ENCODE measurements at places on chromosomes 12 and 14.

GRCh38 chr12:53829130-53829819 is 77.5 kb upstream of the CISTR start:
- no peak for DNase-seq

DNA sequence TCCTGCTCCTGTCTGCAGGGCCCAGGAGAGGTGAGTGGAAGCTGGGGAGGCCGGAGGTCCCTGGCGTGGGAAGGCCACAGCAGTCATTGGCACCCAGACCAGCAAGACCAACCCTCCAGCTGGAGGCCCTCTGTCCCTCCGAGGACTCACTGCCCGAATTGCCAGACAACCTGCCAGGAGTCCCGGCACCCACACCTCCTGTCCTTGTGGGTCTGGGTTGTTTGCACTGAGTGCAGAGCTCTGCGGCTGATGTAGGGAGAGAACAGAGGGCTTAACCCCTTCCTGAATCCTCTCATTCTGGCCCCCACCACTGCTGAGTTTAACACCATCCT is 204.9 kb downstream of the KIF26A start:
- no peak for DNase-seq

GRCh38 chr14:61128382-61129167 is 147.5 kb downstream of the SLC38A6 start:
- DNase-seq: no peak

DNA sequence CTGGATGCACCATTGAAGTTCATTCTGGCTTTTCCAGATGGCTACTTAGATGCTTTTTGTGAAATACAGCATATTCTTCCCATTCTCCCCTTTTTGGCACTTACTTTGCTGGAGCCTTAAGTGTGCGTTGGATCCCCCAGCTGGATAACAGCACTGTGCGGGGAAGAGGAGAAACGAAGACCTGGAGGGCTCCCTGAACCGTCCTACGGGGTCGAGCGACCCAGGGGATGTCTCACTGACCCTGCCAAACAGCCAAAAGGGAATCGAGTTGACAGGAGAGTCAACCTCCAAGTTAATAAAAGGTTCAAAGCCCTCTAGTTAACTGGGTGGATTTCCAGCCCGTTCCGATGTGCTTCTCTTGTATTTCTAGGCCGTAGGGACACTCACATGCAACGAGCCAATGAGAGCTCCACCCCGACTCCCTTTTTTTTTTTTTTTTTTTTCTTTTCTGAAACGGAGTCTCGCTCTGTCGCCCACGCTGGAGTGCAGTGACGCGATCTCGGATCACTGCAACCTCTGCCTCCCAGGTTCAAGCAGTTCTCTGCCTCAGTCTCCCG is 1.0 kb upstream of the CAMKK2 start:
- no peak for DNase-seq

- no peak for DNase-seq
These were observed 43.1 kb upstream of the MMP17 start for GRCh38 chr12:131784909-131785762.

GRCh38 chr12:122584177-122584863 is 57.3 kb downstream of the KNTC1 start:
- DNase-seq: no peak

GRCh38 chr12:17334784-17335183 is 728.8 kb upstream of the LMO3 start:
- no peak for DNase-seq

GRCh38 chr12:26120561-26121274 is 4.1 kb downstream of the BHLHE41 start:
- no peak for DNase-seq

DNA sequence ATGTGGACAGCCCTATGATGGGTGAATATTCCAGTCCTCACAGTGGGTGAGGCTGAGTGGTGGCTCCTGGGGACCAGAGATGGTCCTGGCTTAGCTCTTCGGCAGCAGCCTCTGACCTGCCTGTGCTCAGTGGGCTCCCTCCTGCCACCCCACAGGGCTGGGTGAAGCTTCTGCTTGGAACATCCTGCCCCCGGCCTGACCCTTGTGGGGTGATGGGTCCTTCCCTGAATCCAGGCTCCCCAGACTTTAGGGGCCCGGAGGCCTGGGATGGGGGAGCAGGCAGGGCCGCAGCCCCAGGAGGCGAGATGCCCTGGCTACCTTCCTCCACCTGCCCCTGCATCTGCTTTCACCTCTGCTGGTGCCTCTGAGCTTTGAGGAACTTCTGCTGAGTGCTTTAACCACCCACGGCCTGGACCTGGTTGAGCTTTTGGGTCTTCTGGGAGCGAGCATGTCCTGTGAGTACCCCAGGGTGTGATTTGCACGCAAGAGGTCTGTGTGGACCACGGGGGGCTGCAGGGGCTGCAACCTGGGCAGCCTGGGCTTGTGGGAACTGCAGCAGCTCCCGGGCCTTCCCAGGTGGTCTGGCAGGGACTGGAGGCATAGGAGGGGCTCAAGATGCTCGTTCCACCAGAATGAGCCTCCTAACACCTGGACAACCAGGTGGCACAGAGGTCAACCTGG is 159.5 kb downstream of the KIF26A start:
- no peak for DNase-seq

DNA sequence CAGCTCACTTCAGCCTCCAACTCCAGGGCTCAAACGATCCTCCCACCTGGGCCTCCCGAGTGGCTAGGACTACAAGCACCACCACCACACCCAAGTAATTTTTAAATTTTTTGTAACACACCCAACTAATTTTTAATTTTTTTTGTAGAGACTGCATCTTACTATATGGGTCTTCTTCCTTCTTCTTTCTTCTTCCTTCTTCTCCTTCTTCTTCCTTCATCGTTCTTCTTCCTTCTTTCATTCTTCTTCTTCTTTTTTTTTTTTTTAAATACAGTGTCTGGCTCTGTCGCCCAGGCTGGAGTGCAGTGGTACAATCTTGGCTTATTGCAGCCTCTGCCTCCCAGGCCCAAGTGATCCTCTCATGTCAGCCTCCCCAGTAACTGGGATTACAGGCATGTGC is 965 bp upstream of the CREBL2 start:
- no peak for DNase-seq

GRCh38 chr12:99029511-99030271 is 384.6 kb downstream of the APAF1 start:
- no peak for DNase-seq

GRCh38 chr12:88897723-88898122 is 317.5 kb upstream of the KITLG start:
- no peak for DNase-seq

DNA sequence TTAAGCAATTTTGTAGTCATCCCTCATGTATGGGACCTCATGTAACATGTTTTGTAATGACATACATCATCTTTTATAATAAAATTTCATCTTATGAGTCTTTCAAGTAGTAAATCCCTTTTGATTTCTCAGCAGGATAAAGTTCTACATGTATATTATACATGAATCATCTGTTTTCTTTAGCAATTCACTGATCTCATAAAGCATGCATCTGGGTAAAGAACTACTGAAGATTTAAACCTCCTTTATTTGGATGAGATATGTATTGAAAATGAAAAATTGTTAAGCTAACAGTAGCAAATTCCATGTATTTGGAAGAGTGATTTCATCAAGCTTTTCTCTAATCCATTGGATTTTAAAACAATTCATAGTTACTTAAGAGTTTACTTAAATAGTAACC is 126.9 kb downstream of the KITLG start:
- DNase-seq: no peak

GRCh38 chr14:99174081-99174769 is 97.8 kb downstream of the BCL11B start:
- DNase-seq: no peak

DNA sequence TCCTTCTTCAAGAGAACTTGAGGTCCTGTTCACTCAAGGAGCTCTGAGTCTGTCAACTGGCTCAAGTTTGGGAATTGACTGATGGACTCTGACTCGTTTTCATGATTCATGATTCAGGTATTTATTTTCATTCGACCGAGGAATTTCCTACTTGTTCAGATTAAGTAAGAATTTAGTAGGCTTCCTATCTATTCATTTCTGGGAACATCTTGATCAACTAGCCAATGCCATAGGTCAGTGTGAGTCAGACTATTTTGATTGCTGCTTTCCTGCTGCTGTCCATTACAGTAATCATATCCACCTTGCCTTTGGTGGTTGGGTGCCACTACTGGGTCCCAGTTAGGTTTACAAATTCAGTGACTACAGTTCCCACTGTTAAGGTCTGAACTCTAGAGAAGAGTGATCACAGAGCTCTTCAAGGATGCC is 6.1 kb downstream of the FAM186A start:
- no peak for DNase-seq

GRCh38 chr12:111411185-111411764 is 5.6 kb downstream of the SH2B3 start:
- DNase-seq: no peak

DNA sequence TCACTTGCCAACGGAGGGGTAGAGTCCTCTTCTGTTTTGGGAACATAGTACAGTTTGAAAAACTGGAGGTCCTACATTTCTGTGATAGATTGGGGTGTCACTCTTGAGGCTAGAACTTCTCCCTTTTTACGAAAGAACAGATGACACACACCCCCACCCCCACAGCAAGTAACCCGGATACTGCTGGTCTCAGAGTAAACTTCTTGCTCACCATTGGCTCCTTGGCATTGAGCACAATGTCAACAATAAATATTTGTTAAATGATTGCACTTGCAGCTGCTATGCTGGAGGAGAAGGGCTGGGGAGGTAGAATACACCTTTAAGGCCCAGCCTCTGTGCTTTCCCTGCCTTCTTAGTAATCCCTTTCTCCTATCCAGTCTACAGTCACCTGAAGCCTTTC is 149.8 kb downstream of the TGFB3 start:
- no peak for DNase-seq

DNA sequence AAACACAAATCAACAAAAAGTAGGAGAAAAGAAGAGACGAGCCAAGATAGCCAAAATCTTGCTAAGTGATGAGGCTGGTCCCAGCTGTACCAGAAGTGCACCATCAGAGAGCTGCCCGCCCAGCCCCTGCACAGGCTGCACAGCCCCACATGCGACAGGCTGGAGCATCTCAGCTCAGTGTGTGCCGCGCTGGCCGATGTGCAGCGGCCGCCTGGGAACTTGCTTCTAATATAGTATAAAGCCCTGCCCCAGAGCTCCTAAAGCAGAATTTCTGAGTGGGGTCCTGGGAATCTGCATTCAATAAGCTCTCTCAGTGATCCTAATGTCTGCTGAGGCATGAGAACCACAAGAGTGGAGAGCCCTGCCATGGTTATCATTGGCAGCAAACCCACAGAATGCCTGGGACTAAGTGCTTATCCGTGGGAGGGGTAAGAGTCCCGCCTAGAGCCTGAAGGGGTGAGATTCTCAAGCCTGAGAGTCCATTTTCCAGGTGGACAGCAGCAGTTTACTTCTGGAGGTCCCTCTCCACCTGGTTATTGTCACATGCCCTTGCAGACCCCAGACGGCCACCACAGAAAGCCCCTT is 171.6 kb downstream of the DPF3 start:
- DNase-seq: no peak
